ENCODE measurements at places on chromosomes 3 and 15.
A peak's percentile ranks its signal among the peaks of the same experiment; 100 is the strongest.

GRCh38 chr15:78977591-78978347 is 32.9 kb upstream of the CTSH start:
- no peak for DNase-seq

GRCh38 chr3:187810021-187810446 is 64.8 kb upstream of the BCL6 start:
- no peak for DNase-seq

DNA sequence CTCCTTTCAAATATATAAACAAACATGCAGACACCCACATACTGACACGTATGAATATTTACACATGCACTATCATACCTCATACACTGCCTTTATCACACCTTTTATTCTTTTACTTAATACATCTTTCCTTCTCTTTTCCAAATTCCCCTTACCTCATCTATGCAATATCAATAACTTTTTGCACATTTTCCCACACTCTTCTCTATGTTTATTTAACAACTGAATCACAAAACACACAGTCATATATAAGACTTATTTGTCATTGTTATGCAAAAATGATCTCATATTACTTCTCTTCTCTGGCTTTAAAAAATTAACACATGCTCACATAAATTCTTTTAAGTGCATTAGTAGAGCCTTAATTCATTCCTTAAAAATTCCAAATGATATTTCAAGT is 461.4 kb downstream of the DIPK2A start:
- no peak for DNase-seq

DNA sequence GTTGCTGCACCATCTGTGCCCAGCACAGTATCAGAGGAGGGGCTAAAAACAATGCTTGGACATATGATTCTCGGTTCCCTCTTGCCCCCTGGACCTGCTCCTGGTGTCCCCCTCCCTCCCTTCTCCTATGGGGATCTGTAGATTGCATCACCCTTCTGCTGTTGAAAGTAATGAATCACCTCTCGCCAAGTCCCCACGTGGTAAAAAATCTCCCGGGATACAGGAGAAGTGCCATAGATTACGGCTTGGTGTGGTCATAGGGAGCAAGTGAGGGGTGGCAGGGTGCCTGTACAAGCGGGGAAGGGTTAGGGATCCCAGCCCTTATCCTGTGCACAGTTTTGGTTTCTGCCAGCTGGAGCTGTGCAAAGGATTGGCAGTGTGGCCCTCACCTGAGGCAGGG is 37.7 kb downstream of the AMOTL2 start:
- DNase-seq = no peak

GRCh38 chr3:128113817-128114794 is 9.5 kb downstream of the RUVBL1 start:
- DNase-seq = no peak

DNA sequence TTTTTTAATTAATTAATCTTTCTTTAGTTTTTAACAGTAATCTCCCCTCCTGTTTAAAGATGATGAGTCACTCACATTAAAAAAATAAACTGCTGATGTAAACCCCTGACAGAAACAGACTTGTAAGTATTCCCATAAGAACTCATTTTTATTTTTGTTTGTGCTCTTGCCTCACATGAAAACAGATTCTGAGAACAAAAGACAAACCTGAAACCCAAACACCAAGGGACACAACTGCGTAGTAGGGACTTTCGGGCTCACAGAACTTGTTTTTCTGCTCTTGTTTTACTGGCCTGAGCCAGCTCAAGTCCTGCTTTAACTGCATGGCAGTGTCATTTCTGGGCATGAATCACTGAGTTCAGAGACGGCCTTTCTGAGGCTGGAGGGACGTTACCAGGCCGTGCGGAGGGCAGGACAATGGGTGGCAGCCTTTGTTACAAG is 600.8 kb downstream of the FOXP1 start:
- DNase-seq = no peak

- no peak for DNase-seq
Measured at GRCh38 chr15:84816694-84817465, at the start of gene ALPK3. ALPK3 (plus strand) TSS chr15:84817356; CDS start chr15:84817453, 97 bp downstream.

DNA sequence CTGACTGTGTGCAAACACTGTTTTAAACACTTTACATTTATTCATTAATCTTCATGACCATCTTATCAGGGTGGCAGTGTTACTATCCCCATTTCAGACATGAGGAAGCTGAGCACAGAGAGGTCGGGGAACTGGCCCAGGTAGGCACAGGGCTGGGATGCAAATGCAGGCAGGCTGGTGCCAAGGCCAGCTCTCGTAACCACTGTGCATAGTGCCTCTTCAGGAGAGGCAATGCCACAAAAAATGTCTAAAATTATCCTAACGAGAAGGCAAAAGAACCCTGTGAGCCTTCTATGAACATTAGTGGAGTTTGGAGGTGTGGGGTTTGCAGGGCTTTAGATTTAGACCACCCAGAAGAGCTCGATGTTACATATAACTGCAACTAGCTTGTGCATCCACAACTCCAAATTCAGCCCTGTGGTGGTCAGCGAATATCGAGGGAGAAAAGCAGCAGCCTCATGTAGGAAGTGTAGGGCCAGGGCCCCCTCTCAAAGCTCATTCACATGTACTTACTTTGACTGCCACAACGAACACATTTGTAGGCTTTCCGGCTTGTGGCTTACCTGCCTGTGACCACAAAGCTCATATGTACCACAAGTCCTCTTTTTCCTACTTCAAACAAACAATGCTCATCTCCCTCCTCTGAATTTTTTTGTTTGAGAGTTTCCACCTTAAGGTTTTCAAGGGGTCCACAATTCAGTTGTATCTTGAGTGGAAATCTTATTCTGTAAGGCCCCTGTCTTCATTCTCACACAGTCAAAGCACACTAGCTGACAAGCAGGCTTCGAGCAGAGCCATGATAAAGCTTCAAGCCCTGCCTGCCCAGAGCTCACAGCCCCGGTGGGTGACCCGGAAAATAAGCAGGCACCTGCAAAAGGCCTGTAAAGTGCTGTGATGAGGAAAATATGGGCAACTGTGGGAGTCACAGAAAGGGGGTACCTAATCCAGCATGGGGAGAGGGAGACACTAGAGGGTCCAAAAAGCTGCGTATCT is 722.9 kb upstream of the CFAP20DC start:
- no peak for DNase-seq

DNA sequence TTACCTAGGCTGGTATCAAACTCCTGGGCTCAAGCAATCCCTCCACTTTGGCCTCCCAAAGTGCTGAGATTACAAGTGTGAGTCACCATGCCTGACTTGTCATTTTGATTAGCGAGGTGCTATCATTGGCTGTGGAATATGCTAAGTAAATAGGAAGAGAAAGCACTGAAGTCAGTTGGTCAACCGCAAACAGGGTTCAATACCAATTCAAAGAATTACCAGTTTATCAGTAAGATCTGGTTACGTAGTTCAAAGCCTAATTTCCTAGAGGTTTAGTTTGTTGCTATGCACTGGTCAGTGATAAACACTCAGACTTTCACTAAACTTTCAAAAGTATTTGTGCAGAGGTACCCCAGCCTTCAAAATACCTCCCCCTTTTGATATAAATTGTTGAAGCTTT is 29.5 kb downstream of the GLB1 start:
- no peak for DNase-seq

GRCh38 chr3:24854748-24855147 is 360.1 kb upstream of the THRB start:
- DNase-seq = no peak

DNA sequence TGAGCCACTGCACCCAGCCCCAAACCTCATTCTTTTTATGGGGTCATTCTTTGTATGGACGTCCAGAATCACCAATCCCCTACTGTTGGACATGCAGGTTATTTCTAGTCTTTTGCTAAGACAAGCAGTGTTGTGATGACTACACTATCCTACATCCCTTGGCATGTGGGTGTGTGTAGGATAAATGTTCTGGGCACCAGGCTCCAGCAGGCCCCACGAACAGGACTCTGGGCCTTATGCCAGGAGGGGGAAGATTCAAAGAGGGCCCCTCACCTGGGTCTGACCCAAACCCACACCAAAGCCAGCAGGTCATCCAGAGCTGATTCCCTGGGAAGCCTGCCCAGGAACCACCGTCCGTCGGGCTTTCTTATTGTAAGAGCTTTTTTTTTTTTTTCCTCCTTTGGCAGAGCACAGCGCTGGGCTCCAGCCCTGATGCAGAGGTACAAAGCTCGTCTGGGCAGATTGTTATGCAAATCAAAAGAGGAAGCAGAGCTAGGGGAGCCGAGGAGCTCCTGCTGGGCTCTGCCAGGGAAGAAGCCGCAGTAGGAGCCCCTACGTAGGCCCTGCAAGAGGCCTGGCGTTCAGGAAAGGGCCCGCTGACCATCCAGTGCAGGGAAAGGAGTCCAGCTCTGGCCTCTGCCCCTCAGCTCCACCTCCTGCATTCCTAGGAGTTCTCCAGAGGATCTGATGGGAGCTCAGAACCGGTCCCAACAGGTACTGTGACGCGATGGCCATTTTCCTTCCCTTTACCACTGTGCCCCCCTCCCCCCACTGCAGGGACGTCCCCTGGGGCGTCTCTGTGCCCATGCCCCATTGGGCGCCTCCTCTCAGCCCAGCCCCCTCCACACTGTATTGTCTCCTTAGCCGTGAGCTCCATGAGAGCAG is 29.0 kb upstream of the FURIN start:
- peak; percentile 36 for DNase-seq

GRCh38 chr3:14425581-14426304 is 23.3 kb downstream of the SLC6A6 start:
- no peak for DNase-seq

GRCh38 chr15:45435124-45435903 is 57.0 kb upstream of the GATM start:
- no peak for DNase-seq

- no peak for DNase-seq
Measured at GRCh38 chr3:115233021-115233420, 85.9 kb upstream of the ZBTB20 start.

GRCh38 chr3:191959876-191960413 is 499.0 kb downstream of the PYDC2 start:
- no peak for DNase-seq

DNA sequence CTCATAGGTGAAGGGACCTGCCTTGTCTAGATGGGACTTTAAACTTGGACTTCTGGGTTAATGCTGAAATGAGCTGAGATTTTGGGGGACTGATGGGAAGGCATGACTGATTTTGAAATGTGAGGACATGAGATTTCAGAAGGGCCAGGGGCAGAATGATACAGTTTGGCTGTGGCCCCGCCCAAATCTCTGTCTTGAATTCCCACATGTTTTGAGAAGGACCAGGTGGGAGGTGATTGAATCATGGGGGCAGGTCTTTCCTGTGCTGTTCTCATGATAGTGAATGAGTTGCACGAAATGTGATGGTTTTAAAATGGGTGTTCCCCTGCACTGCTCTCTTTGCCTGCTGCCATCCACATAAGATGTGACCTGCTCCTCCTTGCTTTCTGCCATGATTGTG is 42.8 kb downstream of the ILDR1 start:
- DNase-seq = no peak

DNA sequence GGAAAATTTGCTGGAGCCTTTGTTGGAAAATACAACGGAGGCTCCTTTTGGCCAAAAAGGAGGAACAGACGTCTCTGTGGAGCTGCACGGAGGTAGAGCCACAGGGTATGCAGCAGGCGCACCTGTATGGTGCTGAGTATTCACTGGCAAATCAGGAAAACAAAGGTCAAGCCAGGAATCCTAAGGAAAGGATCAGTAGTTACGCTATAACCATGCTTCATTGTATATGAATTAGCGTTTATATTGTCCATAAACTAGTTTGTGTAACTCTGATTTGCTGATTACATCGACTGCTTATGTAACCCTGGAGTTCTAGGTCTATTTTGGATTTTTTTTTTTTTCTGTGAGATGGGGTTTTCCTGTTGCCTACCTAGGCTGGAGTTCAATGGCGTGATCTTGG is 45.4 kb downstream of the LPP start:
- DNase-seq = no peak

GRCh38 chr3:13827256-13827655 is 52.6 kb downstream of the WNT7A start:
- no peak for DNase-seq

- no peak for DNase-seq
Measured at GRCh38 chr3:184209146-184209923, 20.1 kb upstream of the VWA5B2 start.
